CD8-positive, alpha-beta memory T cell (primary cell): ENCODE measurements at places on chromosomes 12 and 14. TPM values are rescaled to one million over a fixed set of nuclear protein-coding genes. Genes with fewer than 3 reads are reported as not detected.

The BEST3 gene
- not detected for total RNA-seq

The RPS6KL1 gene
- total RNA-seq = 5.0 TPM

The NGDN gene
- total RNA-seq = 88.7 TPM

The FAM222A gene
- 3.0 TPM for total RNA-seq

DNA sequence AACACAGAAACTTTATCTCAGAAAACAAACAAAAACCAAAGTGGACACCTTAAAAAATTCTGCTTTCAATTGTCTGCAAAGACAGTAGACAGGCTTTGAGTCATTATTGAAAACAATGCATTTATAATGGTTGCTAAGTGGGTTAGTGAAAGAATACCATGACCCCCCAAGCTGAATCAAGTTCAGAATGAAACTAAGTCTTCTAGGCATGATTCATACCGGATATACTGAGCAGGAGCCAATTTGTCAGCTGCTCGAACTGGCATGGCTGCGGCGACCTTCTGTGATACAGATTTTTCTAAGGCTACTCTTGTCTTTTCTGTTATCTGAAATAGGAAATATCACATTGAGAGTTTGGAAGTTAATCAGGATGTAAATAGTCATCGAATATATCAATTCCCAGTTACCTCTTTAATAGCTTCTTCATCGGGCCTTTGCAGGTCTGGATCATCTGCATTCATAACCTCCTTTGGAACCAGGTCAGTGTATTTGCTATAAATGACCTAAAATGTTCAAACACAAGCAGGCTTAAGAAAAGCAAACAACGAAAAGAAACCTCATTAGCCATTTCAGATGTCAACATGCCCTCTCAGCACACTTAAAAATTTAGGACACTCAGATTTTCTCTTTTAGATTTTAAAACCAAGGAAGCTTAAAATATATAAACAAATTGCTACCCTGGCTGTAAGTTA lies 22.3 kb downstream of the SNW1 start:
- no peak overlapping the region for H3K4me3 ChIP-seq
- DNase-seq = peak; percentile 2

DNA sequence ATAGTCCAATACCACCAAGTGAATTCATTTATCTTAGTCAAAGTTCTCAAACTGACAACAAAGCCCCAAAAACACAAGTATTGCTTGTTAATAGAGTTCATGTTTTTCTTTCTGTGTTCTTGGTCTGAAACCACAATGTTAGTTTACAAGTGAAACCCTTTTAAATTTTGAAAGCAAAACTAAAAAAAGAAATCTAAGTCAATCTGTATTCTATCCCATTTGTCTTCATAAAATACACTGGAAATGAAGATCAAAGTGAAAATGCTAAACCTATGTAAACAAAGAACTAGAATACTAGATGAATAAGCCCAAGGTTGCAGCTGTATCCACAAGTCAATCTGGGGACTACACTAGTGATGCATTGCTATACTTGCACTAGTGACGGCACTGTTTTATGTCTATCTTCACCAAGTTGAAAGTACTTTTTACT lies 10.4 kb downstream of the MAP4K5 start:
- no peaks in the 10 kb centered on the region for H3K36me3 ChIP-seq
- no peaks in the 10 kb centered on the region for H3K27me3 ChIP-seq
- peak overlapping the region; percentile 39 for H3K27ac ChIP-seq
- peaks cover 32% of the 10 kb centered on the region for H3K4me1 ChIP-seq
- no peak overlapping the region for H3K4me3 ChIP-seq

GRCh38 chr14:96089401-96089800 lies 50.2 kb downstream of the C14orf132 start:
- no peaks in the 10 kb centered on the region for H3K4me1 ChIP-seq
- H3K36me3 ChIP-seq = no peaks in the 10 kb centered on the region
- H3K27ac ChIP-seq = no peak overlapping the region
- H3K27me3 ChIP-seq = no peaks in the 10 kb centered on the region
- H3K4me3 ChIP-seq = no peak overlapping the region

DNA sequence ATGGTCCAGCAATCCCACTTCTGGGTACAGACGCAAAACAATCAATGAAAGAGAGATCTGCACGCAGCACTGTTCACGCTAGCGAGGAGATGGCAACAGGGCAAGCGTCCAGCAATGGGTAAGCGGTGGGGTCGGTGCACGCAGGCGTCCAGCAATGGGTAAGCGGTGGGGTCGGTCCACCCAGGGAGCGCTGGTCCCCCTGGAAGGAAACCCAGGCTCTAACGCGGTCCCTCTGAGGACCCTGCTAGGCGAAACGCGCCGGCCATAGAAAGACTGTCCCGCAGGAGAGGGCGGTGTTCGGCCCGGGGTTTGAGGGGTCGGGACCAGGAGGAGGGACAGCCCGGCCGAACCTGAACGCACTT lies 618 bp upstream of the PGAM5 start:
- H3K27me3 ChIP-seq = no peaks in the 10 kb centered on the region
- H3K27ac ChIP-seq = peak overlapping the region; percentile 91

GRCh38 chr12:27534060-27534764 lies 10.2 kb downstream of the PPFIBP1 start:
- peaks cover 20% of the 10 kb centered on the region for H3K4me1 ChIP-seq
- DNase-seq = no peak
- no peak overlapping the region for H3K27ac ChIP-seq
- no peak overlapping the region for H3K4me3 ChIP-seq
- no peaks in the 10 kb centered on the region for H3K27me3 ChIP-seq

- H3K27me3 ChIP-seq = no peaks in the 10 kb centered on the region
- no peak overlapping the region for H3K27ac ChIP-seq
- H3K4me1 ChIP-seq = no peaks in the 10 kb centered on the region
- no peak for DNase-seq
Observed at GRCh38 chr12:19561411-19561961, 122.2 kb downstream of the AEBP2 start.

DNA sequence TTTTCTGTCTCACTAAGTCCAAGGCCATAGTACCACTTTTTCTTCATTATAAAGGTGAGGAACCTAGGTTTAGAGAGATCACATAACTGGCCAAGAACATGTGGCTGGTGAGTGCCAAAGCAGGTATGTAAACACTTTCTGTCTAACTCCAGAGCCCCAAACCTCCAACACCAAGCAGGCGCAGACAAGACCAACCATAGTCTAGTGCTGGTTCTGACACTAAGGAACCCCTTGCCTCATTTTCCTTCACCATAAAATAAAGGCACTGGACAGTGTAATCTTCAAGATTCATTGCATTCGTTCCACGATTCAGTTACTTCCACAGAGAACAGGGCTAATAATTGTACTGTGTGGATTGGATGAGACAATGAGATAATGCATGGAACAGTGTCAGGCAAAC lies 71.0 kb downstream of the NPAS3 start:
- no peak overlapping the region for H3K4me3 ChIP-seq
- H3K27me3 ChIP-seq = no peaks in the 10 kb centered on the region
- H3K4me1 ChIP-seq = no peaks in the 10 kb centered on the region
- no peaks in the 10 kb centered on the region for H3K36me3 ChIP-seq
- H3K27ac ChIP-seq = no peak overlapping the region
- DNase-seq = no peak

GRCh38 chr12:43109631-43110345 lies 442.2 kb downstream of the ADAMTS20 start:
- no peak overlapping the region for H3K4me3 ChIP-seq
- H3K36me3 ChIP-seq = no peaks in the 10 kb centered on the region
- DNase-seq = no peak
- H3K27ac ChIP-seq = no peak overlapping the region
- H3K27me3 ChIP-seq = no peaks in the 10 kb centered on the region

GRCh38 chr12:49296034-49296835 lies 1.3 kb downstream of the PRPH start:
- peaks cover 39% of the 10 kb centered on the region for H3K27me3 ChIP-seq
- no peaks in the 10 kb centered on the region for H3K36me3 ChIP-seq
- no peak overlapping the region for H3K27ac ChIP-seq
- DNase-seq = peak; percentile 45
- H3K4me3 ChIP-seq = peak overlapping the region; percentile 53

DNA sequence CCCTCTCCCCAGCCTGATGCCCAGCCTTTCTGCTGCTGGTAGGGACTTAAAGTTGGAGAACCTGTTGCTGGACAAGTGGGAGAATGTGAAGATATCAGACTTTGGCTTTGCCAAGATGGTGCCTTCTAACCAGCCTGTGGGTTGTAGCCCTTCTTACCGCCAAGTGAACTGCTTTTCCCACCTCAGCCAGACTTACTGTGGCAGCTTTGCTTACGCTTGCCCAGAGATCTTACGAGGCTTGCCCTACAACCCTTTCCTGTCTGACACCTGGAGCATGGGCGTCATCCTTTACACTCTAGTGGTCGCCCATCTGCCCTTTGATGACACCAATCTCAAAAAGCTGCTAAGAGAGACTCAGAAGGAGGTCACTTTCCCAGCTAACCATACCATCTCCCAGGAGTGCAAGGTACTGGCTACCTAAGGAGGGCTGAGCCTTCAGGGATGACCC lies 1.6 kb downstream of the TSSK4 start:
- peak; percentile 40 for DNase-seq
- H3K36me3 ChIP-seq = peaks cover 47% of the 10 kb centered on the region
- no peak overlapping the region for H3K27ac ChIP-seq
- no peak overlapping the region for H3K4me3 ChIP-seq
- no peaks in the 10 kb centered on the region for H3K27me3 ChIP-seq
- peaks cover 18% of the 10 kb centered on the region for H3K4me1 ChIP-seq

DNA sequence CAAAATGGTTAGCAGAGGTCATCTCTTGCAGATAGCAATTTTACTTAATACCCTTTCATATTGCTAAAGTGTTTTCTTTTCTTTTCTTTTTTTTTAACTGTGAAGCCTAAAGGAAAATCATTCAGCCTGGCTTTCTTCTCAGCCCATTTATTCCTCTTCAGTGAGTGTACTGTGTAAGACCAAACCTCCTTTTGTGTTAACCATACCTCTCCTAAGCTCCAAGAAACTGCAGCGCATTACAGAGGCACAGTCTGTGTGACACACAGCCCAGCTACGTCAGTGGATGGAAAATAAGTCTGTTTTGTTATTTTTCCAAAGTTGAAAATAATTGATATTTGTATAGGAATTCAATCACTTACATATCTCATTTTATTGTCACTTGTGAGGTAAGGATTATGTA lies 21.7 kb downstream of the DCAF5 start:
- no peak overlapping the region for H3K4me3 ChIP-seq
- no peak overlapping the region for H3K27ac ChIP-seq
- no peak for DNase-seq
- H3K27me3 ChIP-seq = no peaks in the 10 kb centered on the region

GRCh38 chr14:104135904-104136471 lies 2.4 kb upstream of the KIF26A start:
- H3K27ac ChIP-seq = no peak overlapping the region
- peak; percentile 12 for DNase-seq
- H3K4me1 ChIP-seq = peaks cover 4% of the 10 kb centered on the region
- H3K36me3 ChIP-seq = no peaks in the 10 kb centered on the region
- no peak overlapping the region for H3K4me3 ChIP-seq

DNA sequence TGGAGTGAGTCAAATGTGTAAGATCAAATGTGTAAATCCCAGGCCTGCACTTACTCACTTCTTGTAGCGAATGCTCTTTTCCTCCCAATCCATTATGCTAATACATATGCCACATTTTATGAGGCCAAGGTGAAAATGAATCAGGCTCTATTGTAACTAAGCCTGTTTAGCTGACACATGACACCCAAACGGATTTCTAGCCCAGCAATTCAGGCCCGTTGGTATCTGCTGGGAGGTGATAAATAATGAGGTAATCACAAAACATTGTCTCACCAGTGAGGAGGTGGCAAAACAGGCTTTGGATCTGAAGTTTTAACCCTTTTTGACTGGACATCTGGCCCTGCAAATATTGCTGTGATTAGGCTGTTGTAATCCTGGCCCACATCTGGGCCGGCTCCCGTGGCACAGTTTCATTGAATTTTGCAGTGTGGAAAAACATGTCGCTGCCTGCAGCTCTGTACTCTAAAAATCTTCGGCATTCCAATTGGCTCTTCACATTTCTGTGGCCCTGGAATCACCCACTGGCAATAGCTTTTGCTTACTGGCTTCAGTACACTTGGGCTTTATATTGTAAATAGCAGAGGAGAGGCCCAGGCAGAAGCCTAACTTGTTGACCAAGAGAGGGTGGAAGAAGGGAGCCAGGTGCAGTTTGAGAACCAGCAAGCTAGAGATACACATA lies 106.1 kb downstream of the PAX9 start:
- no peak overlapping the region for H3K4me3 ChIP-seq
- H3K27me3 ChIP-seq = no peaks in the 10 kb centered on the region
- no peaks in the 10 kb centered on the region for H3K36me3 ChIP-seq
- H3K27ac ChIP-seq = no peak overlapping the region

DNA sequence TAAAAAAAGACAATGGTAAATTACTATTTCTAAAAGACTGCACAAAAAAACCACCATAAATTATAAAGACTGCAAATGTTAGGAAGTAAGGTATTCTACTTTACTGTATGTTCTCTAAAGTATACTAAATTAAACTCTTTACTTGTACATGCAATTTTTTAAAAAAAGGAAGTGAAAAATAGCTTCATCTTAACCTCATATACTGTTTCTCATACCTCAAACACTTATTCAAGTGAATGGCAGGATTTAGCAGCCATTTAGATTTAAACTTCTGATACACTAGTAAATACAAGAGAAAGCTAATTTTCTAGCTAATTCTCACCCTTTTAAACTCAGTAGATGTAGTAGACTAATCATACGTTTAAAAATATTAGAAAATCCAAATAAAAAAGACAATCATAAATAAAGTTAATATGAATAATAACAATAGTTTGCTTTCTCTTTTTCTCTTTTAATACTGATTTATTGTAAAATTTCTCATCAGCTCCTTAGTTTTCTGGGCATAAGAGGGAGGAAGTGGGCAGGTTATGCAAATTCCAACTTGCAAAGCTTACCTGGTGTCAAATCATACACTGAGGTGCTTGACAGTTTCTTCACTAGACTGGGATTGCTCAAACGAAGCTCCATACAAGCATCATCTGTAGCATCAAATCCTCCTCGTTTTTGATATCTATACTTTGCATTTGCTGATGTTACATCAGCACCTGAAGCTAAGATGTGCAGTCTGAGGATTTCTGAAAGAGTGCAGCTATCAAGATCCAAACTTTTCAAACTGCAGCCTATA lies 71.0 kb upstream of the CFL2 start:
- no peaks in the 10 kb centered on the region for H3K4me1 ChIP-seq
- peaks cover 26% of the 10 kb centered on the region for H3K36me3 ChIP-seq
- H3K27ac ChIP-seq = no peak overlapping the region
- no peak overlapping the region for H3K4me3 ChIP-seq

- no peak overlapping the region for H3K27ac ChIP-seq
- no peak for DNase-seq
- H3K36me3 ChIP-seq = no peaks in the 10 kb centered on the region
Observed at GRCh38 chr12:26769611-26770010, 63.4 kb downstream of the ITPR2 start.

GRCh38 chr12:69240631-69240995 lies 1.2 kb downstream of the CPSF6 start:
- H3K4me1 ChIP-seq = peaks cover 48% of the 10 kb centered on the region
- peak overlapping the region; percentile 90 for H3K27ac ChIP-seq
- no peaks in the 10 kb centered on the region for H3K36me3 ChIP-seq
- H3K27me3 ChIP-seq = no peaks in the 10 kb centered on the region
- DNase-seq = peak; percentile 42

GRCh38 chr14:20707622-20708021 lies 19.1 kb downstream of the ANG start:
- no peak overlapping the region for H3K27ac ChIP-seq
- DNase-seq = no peak
- H3K4me1 ChIP-seq = no peaks in the 10 kb centered on the region
- no peaks in the 10 kb centered on the region for H3K27me3 ChIP-seq
- H3K4me3 ChIP-seq = no peak overlapping the region
- H3K36me3 ChIP-seq = no peaks in the 10 kb centered on the region

- H3K4me3 ChIP-seq = no peak overlapping the region
- DNase-seq = no peak
- H3K27ac ChIP-seq = no peak overlapping the region
- no peaks in the 10 kb centered on the region for H3K36me3 ChIP-seq
- no peaks in the 10 kb centered on the region for H3K4me1 ChIP-seq
Observed at GRCh38 chr12:76226397-76226796, 121.8 kb downstream of the BBS10 start.
